ENCODE measurements at places on chromosomes 16 and 17.

- no peak for DNase-seq
Measured at GRCh38 chr17:64392300-64392699, 1.6 kb upstream of the PECAM1 start.

GRCh38 chr16:6335072-6335471 lies 997.6 kb upstream of the RBFOX1 start:
- DNase-seq = no peak

- DNase-seq = no peak
Measured at GRCh38 chr17:61397086-61397842, 2.4 kb upstream of the TBX2 start.

DNA sequence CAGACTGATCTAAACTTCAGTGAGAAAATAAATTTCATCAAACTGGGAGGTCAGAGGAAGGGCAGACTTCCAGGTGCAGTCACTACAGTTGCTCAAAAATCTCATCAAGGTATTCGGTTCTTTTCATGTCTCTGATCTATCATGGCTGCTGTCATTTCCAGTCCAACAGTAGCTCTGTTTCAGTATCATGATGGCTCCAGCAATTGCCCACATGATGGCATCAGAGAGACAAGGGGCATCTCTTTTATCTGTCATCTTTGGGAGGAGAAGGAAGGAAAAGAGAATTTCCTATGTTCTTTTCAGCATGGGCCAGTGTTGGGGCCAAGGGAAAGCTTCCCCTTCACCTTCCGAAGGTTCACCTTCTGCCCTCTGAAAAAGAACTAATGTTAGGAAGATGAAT lies 504.9 kb upstream of the HSBP1 start:
- DNase-seq = no peak

GRCh38 chr17:80908211-80908610 lies 83.4 kb upstream of the CHMP6 start:
- DNase-seq = no peak

DNA sequence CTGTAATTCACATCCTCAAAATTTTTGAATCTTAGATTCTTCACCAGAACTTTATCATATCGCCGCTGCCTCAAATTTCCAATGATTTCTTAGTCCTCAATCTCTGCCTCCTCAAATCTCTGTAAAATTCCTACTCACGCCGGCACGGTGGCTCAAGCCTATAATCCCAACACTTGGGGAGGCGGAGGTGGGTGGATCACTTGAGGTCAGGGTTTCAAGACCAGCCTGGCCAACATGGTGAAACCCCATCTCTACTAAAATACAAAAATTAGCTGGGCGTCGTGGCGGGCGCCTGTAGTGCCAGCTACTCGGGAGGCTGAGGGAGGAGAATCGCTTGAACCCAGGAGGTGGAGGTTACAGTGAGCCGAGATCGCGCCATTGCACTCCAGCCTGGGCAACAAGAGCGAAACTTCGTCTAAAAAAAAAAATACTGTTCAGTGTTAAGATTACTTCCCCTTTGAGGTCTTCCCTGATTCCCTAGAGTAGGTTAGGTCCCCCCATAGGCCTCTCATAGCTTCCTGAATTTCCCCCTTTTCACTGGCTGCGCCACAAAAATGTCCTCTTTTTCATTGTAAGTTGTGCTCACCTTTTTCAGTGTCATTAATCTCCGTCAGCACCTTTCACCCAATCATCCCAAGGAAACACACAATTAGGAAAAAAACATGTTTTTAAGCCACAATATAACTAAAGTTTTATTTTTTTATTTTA lies 919 bp upstream of the CBX1 start:
- no peak for DNase-seq
